CD4-positive, alpha-beta T cell treated with Interleukin-4 for 1 hour (primary cell): ENCODE measurements at places on chromosomes 16 and 17.

DNA sequence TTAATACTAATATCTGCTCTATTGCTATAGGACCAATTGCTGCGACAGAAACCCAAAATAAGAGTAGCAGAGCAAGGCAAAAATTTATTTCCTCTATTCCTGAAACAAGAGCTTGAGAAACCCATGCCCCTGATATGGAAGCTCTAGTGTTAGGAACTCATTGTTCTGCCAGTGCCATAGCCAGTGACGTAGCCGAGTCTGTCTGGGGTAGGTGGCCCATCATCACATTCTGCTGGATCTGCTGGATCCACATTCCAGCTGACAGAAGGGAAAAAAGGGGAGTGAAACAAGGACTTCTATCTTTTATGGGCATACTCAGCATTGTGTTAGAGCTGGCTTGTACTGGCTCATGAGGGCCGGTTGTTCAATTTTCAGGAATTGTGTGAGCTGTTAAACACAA is 248.9 kb upstream of the MON1B start:
- no peak for DNase-seq

DNA sequence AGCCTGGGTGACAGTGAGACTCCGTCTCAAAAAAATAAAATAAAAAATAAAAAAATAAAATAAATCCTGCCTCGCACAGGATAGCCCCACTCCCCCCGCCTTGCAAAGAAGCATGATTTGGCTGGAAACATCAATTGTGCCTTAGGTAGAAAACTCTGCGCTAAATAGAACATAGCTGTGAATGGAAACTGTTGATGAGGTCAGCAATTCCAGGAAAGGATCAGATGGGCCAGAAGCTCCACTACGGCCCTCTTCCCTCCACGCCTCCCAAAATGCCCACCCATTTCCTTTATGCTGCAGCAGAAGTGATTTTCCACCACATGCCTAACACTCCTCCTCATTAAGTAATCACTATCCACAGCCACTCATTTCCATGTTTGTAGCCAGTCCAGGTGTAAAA is 473.4 kb downstream of the XYLT1 start:
- no peak for DNase-seq

GRCh38 chr17:66331038-66331816 is 28.8 kb downstream of the PRKCA start:
- peak; percentile 52 for DNase-seq

DNA sequence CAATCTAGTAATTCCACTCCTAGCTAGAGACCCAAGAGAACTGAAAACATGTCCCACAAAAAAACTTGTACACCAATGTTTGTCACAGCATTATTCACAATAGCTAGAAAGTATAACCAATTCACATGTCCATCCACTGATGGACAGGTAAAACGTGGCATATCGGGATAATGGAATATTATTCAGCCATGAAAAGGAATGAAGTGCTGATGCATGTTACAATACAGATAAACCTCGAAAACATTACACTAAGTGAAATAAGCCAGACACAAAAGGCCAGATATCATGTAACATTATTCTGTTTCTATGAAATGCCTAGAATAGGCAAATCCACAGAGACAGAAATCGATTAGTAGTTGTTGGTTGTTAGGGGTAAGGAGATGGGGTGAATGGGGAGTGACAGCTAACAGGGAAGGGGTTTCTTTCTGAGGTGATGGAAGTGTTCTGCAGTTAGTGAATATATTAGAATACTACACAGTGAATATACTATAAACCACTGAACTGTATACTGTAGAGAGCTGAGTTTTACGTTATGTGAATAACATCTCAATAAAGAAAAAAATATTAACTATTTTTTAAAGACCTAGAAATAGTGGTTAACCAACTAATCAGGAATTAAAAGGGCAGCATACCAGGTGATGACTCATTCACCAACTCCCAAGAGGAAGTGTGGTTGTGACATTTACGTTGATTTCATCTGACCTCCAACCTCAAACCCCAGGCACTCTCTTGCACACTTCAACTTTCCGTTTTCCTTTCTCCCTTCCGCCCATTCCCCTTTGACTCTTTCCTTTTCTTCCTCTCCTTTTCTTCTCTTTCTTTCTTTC is 48.6 kb downstream of the GAS7 start:
- peak; percentile 47 for DNase-seq

DNA sequence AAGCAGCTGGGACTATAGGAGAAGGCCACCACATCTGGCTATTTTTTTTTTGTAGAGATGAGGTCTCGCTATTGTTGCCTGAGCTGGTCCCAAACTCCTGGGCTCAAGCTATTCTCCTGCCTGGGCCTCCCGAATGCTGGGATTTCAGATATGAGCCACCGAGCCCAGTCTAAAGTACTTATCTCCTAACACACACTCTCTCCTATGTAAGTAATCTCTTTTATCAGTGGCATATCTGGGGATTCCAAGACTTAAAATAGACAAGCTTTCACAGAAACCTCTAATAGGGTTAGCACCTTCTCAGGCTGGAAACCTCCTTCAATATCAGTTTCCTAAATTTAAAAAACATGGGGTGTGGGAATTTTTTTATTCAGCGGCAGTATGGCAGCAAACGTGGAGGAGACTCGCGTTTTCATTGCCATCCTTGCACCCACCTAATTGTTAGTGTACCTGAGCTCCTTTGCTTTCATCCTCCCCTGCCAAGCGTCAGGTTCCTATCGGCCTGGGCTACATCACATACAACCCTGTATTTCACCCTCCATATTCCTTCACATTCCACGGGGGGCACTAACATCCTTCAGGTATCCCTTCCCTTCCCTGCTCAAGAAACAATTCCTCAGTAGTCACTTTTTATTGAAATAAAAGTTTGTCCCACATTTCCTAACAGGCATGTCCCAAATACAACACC is 1.1 kb downstream of the EZH1 start:
- DNase-seq, result no peak

- no peak for DNase-seq
These were observed 456.2 kb upstream of the DYNLRB2 start for GRCh38 chr16:80084614-80085013.

GRCh38 chr17:72754513-72754912 is 338.0 kb downstream of the SLC39A11 start:
- DNase-seq, result no peak

GRCh38 chr17:78879635-78880186 is 23.3 kb downstream of the CEP295NL start:
- peak; percentile 33 for DNase-seq

- DNase-seq, result no peak
These were observed 16.0 kb upstream of the RASD1 start for GRCh38 chr17:17511881-17512858.

DNA sequence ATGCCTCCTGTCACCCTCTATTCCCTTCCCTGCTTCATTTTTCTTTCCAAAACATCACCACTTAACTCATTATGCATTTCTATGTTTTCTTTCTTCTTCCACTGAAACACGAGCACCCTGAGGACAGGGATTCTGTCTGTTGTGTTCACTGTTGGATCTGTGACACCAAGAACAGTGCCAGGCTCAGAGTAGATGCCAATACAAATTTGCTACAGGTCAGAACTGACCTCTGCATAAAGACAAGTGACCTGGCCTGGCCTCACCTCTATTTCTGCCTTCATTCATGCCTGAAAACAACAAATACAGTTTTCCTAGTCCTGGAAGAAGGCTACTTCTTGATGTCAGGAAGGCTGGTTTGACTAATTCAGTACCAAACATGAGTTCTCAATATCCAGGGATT is 45.1 kb downstream of the SMPD3 start:
- DNase-seq, result no peak

- peak; percentile 67 for DNase-seq
These were observed 7.6 kb upstream of the CYTH1 start for GRCh38 chr17:78789663-78790181.

- DNase-seq, result peak; percentile 22
These were observed 294.1 kb downstream of the BCAS3 start for GRCh38 chr17:60971515-60972369.

DNA sequence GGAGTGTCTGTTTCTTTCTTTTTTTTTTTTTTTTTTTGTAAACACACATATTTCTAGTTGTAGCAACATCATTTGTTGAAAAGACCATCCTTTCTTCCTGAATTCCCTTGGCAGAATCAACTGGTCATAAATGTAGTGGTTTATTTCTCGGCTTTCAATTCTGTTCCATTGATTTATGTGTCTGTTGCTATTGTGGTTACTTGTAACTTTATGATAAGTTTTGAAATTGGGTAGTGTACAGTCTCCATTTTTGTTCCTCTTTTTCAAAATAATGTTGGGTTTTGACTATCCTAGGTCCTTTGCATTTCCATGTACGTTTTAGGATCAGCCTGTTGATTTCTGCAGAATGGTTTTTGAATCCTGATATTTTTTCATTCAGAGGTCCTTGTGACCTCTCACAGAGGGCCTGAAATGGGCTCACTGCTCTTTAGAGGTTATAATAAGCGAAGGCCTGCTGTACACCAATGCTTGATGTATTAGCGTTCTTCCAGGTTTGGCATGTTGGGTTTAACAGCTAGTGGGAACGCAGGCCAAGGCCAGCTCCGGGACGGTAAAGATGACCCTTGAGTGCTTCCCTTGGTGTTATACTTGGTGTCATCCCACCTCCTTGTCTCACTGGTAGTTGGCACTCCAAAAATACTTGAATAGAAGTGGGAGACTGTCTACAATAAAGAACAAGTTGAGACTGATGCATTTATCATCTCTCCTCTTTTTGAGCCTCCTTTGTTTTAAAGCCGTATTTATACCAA is 43.8 kb downstream of the ZNRF1 start:
- no peak for DNase-seq

GRCh38 chr17:75059369-75060345 is 12.6 kb downstream of the KCTD2 start:
- DNase-seq, result no peak

DNA sequence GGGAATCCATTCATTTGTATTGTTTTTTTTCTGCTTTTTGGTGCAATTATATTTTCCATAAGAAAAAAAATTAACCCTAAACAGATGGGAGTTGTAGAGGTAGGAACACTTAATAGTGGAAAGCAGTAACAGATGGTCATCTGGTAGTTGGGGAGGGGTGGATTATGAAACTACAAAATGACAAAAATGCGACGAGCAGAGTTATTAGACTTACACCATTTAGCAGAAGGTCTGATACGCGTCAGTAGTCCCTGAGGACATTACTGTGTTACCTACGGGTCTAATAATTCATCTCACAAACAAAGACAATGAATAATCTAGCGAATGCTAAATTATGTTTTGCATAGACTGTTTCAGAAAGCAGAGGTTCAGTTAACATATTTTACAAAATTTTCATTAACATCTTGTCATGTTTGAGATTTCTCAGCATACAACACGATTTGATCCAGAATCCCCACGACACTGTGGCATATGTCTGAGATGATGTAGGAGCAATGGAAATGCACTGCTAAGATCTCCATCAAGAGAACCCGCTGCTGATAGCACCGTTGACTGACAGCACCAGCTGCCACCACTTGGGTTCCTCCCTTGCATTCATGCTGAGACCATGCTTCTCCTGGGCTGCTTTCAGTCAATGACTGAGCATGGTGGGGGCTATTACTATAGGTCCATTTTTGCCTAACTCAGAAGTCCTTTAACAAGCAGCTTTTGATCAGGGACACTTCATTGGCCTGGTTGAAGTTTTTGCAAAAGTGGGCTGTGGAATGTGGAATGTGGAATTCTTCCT is 182.2 kb upstream of the CPHXL start:
- DNase-seq, result no peak

- no peak for DNase-seq
These were observed 135.6 kb downstream of the MSI2 start for GRCh38 chr17:57391857-57392471.

- DNase-seq, result no peak
These were observed 73.5 kb upstream of the KIF2B start for GRCh38 chr17:53749178-53749577.

GRCh38 chr17:76700617-76701470 is 9.9 kb downstream of the MXRA7 start:
- DNase-seq, result no peak

- no peak for DNase-seq
These were observed 550.5 kb downstream of the MAF start for GRCh38 chr16:79050063-79050462.

- DNase-seq, result no peak
These were observed 60.0 kb downstream of the CRISPLD2 start for GRCh38 chr16:84879569-84880487.

- no peak for DNase-seq
These were observed 30.6 kb upstream of the SLC39A11 start for GRCh38 chr17:73122953-73123605.

DNA sequence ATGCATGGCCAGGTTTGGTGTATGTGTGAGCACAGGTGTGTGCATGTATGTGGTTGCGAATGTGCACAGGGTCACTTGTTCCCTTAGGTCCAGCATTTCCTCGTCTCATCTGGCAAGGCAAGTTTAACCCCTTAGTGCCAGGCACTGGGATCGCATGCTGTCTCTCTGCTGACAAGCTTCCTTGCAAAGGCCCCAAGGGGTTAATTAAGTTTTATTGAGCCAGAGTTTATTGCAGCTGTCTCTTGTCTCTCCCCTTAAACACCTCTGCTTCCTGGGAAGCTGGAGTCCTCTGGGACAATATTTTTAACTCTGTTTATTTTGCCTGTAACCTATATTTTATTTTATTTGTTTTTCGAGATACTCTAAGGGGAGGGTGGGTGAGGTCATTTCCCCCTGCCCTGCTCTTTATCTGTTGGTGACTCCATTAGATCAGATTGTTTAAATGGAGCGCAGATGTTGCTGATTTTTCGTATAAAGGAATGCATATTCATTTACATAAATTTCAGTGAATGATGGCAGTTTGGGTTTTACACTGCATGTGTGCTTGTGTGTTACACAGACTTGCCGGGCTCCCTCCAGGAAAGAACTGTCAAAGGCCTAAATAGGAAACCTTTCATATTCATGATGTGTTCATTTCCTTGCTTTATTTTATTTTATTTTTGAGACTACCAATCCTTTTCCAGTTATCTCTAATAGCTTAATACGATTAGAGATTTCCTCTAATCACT is 99.7 kb downstream of the CBLN1 start:
- DNase-seq, result no peak

DNA sequence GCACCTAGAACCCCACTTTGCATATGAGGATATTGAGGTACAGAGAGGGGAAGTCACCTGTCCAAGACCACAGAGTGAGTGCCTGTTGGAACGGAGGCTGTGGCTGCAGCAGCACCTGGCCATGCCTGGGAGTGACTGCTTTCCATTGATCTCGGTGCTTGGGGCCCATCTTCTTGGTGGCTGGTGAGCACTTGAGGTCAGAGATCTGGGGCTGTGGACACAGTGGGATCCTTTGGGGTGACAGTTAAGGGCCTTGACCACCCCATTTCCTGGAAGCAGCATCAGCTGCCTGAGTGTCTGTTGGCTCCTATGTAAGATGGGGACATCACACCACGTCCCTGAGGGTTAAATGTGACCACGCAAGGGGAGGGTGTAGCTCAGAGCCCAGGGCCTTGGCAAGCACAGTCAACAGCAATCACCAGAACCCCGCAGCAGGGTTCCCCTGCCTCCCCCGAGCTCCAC is 111.7 kb downstream of the IRF8 start:
- DNase-seq, result no peak

DNA sequence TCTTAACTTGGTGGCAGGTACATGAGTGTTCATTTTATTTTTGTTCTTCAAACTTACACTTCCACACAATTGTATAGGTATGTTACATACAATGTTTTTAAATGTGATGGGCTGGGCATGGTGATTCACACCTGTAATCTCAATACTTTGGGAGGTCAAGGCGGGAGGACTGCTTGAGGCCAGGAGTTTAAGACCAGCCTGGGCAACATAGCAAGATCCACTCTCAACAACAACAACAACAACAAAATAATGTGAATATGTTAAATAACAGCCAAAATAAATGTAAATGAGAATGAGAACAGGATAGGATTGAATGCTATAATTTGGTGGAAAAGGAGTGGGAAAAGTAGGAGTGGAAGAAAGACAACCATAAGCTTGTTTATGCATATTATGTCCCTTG is 2.6 kb downstream of the NSMCE1 start:
- DNase-seq, result no peak

- no peak for DNase-seq
These were observed 64.9 kb upstream of the LGALS9 start for GRCh38 chr17:27565874-27566670.
